AG09309 (cell line): ENCODE measurements at places on chromosomes 1 and 21.

- peak; percentile 18 for DNase-seq
Observed at GRCh38 chr1:53860967-53861411, 22.9 kb upstream of the NDC1 start.

DNA sequence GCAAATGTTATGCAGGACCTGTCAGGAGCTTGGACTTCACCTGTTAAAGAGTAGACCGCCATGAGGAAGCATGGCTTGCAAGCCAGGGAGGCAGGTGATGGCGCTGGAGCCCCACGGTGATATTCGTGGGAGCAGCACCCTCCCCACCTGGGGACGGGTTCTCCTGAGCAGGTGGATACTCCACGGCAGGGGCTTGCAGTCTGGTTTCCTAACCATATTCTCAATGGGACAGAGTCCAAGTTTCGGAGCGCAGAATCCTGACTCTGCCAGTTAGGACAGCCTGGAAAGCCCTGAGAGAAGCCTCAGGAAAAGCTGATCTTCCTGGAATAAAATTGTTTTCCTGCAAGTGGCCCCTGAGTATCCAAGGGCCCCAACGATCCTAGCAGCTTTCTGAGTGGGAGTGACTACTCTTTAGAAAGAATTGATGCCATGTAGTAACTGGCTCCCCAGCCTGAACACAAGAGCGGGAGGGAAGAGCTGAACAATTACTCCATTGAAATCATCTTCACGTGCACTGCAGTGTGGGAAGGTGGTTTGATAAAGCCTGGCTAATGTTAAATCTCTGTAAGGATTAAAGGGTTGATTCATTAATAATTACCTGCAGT, 146.3 kb upstream of the RAB4A start:
- no peak for DNase-seq

DNA sequence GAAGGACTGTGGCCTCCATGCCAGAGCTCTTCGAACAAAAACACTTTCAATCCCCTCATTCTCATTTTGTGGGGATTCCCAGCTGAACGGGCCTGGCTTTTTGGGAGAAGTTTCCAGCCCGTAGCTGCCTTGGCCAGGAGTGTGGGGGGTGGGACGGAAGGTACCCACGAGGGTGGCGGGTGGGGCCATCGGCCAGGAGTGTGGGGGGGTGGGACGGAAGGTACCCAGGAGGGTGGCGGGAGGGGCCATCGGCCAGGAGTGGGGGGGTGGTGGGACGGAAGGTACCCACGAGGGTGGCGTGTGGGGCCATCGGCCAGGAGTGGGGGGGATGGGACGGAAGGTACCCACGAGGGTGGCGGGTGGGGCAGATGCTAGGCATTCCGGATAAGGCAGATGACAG, 71.7 kb upstream of the ZBTB18 start:
- no peak for DNase-seq

- DNase-seq = no peak
Observed at GRCh38 chr1:31745096-31745945, 18.8 kb downstream of the ADGRB2 start.

GRCh38 chr1:109917051-109917767, 6.6 kb downstream of the CSF1 start:
- no peak for DNase-seq

- no peak for DNase-seq
Observed at GRCh38 chr1:54863267-54863665, 23.7 kb downstream of the DHCR24 start.

- DNase-seq = no peak
Observed at GRCh38 chr1:72885841-72886240, 603.5 kb upstream of the NEGR1 start.

GRCh38 chr1:66752671-66753371, 562 bp downstream of the DYNLT5 start:
- DNase-seq = no peak

- no peak for DNase-seq
Observed at GRCh38 chr1:226994586-226995364, 54.7 kb downstream of the COQ8A start.

- DNase-seq = no peak
Observed at GRCh38 chr1:226125831-226126230, 60.7 kb downstream of the ACBD3 start.

GRCh38 chr1:69215883-69216282, 351.8 kb upstream of the LRRC7 start:
- no peak for DNase-seq

GRCh38 chr1:97947695-97948094, 26.9 kb upstream of the DPYD start:
- peak; percentile 23 for DNase-seq

DNA sequence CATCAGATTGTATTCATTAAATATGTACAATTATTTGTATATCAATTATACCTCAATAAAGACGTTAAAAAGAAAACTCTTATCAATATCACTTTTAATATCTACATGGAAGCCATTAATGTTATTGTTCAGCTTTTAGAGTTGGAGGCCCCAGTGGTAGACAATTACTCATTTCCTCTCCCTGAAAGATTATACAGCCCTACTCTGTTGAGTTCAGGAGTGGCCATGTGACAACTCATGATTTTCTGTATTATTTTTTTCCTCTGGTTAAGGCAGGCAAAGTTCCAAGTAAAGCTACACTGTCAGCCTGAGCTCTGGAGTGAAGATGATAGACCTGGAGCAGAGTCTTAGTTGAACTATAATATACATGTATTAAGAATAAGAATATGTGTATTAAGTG, 247.9 kb upstream of the B3GALT2 start:
- no peak for DNase-seq

DNA sequence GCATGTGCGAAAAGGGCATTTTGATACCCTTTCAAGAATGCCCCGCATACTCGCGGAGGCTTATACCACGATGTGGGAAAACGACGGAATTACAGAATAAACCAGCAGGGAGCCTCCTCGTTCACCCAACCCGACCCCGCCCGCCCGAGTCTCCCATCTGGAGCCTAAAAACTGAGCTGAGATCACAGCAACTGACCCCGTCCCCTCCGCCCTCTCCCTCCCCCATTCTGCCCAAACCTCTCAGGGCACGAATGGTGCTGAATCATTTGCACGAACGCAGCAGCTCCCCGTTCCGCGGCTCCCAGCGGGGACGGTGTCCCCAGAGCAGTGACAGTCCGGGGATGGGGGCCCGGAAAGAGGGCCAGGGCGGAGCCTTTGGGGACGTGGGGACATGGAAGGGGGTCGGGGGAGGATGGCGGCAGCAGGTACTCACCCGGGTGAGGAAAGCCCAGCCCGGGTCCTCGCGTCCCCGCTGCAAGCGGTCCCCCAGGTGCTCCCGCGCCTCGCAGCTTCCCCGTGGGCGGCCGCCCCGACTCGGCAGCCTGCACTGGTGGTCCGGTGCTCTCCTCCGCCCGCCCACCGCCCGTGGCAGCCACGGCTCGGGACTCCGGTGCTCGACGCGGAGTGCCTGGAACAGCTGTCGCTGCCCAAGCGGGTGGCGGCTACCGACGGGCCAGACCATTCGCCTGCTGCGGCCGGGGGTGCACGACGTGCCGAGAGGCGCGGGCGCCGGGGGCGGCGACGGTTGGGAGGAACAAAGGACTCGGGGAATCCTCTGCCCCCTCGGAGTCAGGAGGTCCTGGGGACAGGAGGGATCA, at the start of gene TTLL7:
Gene TTLL7, minus strand, starts transcription at position 635 of the 818 bp plus-strand sequence. CDS start 46,921 bp downstream, outside the sequence.
- peak; percentile 16 for DNase-seq

GRCh38 chr1:55050283-55050682, 10.9 kb downstream of the PCSK9 start:
- peak; percentile 35 for DNase-seq

DNA sequence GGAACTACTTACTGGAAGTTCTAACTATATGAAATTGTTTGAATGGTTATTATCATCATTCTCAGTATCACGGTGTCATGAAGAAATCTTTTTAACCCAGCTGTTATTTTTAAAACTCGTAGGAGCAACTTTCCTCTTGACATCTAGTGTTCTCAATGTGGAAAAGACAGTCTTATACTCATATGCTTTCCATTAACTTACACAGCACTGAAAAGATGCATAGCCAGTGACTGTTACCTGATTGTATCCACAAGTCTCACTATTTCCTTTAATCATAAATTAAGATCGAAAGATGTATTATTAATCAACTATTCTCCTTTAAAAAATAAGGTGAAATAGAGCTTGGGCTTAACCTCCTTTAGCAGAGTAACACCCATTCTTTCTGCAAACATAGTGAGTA, 59.7 kb upstream of the TNFSF4 start:
- no peak for DNase-seq

DNA sequence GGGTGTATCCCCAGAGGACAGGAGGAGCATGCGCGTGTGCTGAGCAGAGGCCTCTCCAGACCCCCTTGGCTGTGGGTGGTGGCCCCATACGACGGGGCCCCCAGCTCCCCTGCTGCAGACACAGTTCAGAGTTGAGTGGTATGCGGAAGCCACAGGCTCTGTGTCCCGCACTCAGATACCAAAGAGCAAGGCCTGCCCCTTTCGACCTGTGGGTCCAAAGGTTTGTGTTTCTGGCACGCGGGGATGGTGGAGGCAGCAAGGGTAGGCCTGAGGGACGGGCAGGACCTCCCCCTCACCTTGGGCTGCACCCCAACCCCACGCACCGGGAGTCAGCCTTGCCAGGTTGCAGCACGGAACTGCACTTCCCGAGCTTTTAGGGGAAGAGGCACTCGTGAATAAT, at the start of gene KCNAB2:
Gene KCNAB2, plus strand, starts transcription at position 328 of the 400 bp plus-strand sequence. CDS start 5,649 bp downstream, outside the sequence.
- no peak for DNase-seq

DNA sequence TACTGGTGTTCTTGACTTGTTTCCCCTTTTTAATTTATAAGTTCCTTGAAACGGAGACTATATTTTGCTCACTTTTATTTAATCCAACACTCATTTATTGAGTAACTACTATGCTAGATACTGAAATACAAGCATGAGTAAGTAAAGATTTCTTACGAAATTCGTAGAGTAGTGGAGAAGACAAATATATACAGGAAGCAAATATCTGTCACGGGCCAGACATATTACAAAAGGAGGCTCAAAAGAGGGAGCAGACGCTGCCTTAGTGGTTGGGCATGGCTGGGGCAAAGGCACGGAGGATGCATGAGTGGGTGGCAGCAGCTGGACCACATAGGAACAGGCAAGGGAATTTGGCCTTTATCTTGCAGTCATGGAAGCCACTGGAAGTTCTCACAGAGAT, 6.8 kb downstream of the NCF2 start:
- peak; percentile 42 for DNase-seq

DNA sequence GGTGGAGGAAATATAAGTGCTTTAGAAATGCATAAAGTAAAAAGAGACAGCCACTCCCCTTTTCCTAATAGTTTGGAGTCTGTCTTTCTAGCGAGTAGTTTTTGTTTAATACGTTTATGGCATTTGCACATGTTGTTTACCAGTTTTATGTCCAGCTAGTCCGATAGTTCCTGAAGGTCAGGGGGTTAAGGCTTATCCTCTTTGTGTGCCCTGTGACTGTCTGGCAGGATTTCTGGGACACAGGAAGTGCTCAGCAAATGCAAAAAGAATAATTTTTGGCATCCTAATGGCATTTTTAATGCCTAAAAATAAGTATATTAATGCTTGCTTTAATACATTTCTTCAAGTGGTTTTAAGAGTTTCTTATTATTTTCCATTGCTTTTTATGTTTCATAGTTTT, 58.4 kb downstream of the DYRK1A start:
- DNase-seq = no peak

GRCh38 chr1:54695764-54696163, 19.9 kb upstream of the TTC4 start:
- no peak for DNase-seq

- no peak for DNase-seq
Observed at GRCh38 chr21:15222707-15223106, 157.9 kb upstream of the NRIP1 start.

GRCh38 chr1:203441766-203442165, 33.8 kb upstream of the PRELP start:
- no peak for DNase-seq

DNA sequence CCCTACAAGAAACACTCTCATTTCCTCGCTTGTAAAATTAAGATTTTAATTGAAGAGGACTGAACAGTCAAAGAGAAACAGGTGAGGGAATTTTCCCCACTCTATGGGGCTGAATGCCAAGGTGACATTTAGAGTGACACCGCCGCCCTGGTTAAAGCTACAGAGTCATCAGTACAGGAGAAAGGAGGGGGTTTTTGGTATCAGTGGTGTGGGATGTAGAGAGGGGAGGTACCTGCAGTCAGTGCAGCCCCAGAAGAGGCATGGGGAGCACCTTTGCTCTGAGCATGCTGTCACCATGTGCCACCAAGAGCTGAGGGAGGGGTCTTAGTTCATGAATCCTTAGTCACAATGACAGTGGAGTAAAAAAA, 2.8 kb downstream of the DIRAS3 start:
- no peak for DNase-seq

DNA sequence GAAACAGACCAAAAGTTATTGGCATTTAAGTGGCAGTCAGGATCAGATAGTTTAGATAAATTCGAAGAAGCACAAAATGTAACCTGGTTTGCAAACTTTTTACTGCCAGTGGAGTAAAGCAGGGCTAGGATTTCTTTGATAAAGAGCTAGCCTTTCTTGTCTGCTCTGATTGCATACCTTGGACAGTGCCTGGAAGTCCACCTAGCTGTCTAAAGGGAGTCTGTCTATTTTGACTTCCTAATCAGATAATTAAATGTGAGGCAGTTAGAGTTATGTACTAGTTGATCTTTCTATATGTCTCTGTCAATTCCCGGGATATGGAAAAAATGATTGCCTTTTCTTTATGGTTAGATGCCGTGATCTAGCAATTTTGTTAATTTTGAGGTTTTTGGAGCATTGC, 4.1 kb downstream of the GPSM2 start:
- no peak for DNase-seq

DNA sequence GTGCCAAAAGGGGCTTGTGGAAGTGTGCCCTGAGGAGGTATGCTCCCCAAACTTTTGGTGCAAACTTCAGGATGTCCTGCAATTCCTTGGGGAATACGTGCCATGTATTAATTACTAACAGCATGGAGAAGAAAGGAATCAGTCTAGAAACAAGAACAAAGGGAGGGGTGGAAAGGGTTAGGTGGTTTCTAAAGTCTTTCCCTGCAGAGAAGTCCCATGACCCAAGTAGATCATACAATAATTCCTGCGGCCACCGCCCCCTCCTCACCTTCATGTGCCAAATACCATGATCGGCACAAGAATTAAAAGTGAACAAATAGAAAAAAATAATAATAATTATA, 258.2 kb downstream of the PLPP3 start:
- no peak for DNase-seq

DNA sequence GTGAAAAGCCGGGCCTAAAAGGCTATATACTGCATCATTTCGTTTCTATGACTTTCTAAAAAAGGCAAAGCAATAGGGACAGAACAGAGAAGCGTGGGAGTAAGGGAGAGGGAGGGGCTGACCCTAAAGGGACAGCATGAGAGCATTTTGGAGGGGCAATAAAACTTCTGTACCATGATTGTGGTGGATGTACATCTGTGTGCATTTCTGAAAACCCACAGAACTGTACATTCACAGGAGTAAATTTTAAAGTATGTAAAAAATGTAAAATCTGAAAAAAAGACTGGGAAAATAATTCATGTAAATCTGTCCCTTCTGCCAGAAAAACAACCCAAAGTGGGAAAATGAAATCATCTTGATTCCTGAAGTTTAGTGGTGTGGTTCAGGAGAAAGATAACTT, 235.4 kb downstream of the CENPF start:
- no peak for DNase-seq

- no peak for DNase-seq
Observed at GRCh38 chr21:34845521-34846451, 177.0 kb downstream of the CLIC6 start.

- no peak for DNase-seq
Observed at GRCh38 chr1:10694633-10695627, 101.5 kb downstream of the CASZ1 start.

GRCh38 chr1:31215065-31215570, 24.6 kb downstream of the NKAIN1 start:
- DNase-seq = no peak
